ENCODE measurements at places on chromosomes 4 and X.
A peak's percentile ranks its signal among the peaks of the same experiment; 100 is the strongest.

DNA sequence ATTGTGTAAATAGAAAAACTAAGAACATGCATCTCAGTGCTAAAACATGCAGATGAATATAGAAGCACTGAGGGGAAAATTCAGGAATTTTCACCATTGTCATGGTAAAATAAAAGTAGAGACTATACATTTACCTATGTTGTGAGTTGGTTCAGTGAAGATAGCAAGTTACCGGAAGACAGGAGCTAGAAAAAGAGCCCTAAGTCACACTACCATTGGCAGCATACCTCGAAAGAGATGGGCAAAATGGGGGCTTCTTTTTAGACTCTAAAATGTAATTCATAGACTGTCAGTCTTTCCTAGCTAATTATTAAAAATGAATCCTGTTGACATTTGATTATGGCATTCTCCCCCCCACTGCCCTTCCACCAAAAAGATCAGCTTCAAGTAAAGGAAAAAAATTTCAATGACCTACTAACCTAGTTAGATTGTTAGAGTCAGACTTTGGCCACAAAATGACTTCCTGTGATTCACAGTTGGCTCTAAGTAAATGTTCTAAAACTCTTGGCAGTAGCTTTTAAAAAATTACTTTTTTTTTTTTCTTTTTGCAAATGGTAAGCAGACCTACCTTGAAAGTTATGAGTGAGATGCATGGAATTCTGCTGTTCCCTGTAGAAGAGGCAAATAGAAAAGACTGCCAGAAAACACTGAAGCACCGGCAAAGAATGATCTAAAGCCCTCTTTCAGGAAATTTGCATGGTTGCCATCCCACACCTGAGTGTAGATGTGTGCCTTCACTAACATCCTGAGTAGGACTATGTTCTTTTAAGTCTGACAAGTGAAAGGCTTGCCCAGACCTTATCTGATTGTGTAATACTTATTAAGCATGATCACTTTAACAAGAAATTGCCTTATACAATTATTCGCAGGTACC lies 26.4 kb upstream of the ARSJ start:
- peak; percentile 25 for DNase-seq

GRCh38 chr4:37073226-37073840 lies 171.2 kb upstream of the NWD2 start:
- no peak for DNase-seq

- DNase-seq, result no peak
Measured at GRCh38 chrX:24925430-24925829, 90.3 kb downstream of the ARX start.

DNA sequence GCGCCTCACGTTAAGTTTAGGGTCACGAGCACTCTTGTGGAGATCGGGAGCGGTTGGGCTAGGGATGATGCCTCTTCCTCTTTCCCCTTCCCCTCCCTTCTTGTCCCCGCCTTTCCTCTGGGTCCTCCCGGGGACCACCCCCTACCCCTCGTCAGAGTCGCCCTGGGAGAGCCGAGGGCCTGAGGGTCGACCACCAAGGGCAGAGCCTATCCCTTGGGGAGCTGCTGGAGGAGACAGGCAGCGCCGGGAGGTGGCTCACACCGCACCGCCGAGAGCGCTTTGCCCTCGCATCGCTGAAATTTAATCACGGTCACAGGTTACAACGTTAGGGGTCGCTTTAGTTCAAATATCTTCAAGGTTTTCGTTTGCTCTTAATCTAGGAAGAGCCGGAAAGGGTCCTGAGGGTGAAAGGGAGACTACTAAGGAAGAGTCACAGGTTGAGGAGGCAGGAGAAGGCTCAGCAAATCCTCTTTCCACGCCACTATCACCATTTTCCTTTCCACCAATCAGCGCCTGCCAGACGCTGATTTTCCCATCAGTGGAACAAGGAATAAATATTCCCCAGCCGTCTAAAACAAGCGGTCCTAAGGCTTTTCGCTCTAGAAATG lies 528 bp upstream of the SNCA start:
- DNase-seq, result no peak

- no peak for DNase-seq
Measured at GRCh38 chr4:77872723-77873445, 10.3 kb downstream of the MRPL1 start.

DNA sequence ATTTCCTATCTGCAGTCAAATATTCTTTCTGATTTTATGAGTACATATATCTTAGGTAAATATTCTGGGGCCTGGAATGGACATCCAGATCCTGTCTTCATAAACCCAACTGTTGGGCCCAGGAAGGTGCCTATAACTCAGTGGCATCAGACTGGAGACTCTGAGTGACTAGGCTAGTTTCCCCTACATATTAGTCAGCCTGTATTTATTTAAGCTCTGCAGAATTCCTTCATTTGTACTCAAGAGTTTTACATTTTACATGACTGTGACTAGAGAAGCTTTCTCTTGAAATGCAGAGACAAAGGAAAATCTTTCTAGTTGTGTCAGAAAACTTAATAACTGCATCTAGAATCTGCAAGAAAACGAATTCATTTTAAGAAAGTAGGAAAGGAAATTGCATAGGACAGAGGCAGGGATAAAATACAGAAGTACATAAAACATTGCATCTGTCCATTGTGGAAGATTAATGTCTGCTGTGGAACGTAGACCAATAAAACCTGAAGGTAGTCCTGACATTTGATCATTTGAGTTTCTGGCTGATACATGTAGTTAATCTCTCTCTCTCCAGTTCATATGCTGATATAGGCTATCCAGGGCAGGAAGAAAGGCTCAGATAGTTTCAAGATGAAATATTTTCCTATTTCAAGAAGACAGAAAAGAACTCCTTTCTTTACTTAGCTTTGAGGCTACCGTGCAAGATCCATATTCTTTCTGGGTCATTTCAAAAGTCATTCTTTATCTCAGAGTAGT lies 78.2 kb downstream of the OPHN1 start:
- no peak for DNase-seq

GRCh38 chr4:4572821-4573220 lies 31.0 kb upstream of the STX18 start:
- no peak for DNase-seq

DNA sequence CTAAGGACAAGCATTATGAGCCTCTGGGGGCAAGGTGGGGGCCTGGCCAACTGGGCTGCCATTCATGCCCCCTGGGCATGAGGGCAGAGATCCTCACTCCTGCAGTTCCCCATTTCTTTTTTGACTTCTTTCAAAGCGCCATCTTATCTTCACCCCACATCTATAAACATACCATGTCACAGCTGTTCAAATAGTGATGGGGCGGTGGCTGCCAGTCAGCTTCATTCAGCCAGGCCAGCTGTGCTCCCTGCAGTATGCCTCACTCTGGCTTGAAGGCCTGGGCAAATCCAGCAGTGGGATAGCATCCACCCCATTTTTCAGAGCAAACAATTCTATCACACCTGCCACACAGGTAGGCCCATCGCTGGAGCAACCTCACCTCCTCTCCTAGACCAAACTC lies 85.5 kb downstream of the NHSL2 start:
- no peak for DNase-seq

- DNase-seq, result no peak
Measured at GRCh38 chrX:43450355-43450754, 205.7 kb upstream of the MAOA start.

DNA sequence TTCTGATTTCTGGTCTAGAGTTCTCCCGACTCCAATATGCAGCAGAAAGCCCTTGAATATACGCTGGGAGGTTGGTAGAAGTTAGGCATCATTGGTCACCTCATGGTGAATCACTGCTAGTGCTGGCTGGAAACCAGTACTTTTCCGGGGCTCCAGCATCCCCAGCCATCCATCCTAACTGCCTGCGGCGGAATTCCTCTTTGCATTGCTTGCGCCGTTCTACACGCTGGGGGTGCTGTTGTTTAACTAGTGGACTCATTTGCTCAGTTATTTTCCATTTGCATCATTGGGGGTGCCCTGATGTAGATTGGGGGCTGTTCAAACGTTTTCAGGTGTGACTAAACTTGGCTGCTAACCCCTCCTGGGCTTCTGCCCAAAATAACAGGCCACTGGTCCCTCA lies 23.3 kb upstream of the GPR50 start:
- no peak for DNase-seq

DNA sequence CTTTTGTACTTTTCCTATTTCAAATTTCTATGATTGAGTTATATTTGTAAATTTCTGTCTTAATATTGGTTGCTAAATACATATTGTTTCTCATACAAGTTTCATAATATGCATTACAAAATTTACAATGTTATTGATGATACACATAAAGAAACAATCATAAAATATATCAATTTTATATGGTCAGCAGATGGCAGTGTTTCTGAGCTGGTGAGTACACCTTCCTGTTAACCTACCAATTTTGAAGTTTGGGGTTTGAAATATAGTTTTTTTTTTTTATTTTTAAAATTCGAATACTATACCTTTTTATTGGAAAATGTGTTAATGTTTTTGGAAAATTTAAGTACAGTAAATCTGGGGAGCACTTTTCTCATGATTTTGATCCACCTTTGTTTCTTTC lies 1953.1 kb upstream of the ADGRL3 start:
- DNase-seq, result no peak

GRCh38 chr4:8672486-8672885 lies 79.9 kb downstream of the CPZ start:
- DNase-seq, result no peak

GRCh38 chr4:106287353-106287969 lies 28.5 kb downstream of the TBCK start:
- DNase-seq, result no peak

DNA sequence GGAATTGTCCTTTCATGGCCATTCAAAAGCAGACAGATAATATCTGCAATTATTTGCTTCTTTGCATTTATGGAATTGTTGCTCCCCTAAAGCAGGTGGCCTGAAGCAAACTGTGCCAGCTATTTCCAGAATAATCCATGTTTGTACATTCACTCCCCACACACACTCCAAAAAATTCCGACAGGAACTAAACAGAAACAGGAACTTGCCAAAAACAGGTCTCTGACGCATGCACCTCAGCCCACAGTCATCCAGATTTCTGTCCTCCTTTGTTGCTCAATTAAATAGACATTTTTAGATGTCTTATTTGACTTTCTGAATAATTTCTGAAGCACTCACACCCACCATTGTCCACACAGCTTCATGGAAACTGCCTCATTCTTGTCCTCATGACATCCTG lies 71.5 kb upstream of the EDNRA start:
- no peak for DNase-seq

- no peak for DNase-seq
Measured at GRCh38 chr4:145071560-145071959, 26.4 kb downstream of the ANAPC10 start.

- DNase-seq, result no peak
Measured at GRCh38 chr4:39354254-39354552, 12.0 kb downstream of the RFC1 start.

DNA sequence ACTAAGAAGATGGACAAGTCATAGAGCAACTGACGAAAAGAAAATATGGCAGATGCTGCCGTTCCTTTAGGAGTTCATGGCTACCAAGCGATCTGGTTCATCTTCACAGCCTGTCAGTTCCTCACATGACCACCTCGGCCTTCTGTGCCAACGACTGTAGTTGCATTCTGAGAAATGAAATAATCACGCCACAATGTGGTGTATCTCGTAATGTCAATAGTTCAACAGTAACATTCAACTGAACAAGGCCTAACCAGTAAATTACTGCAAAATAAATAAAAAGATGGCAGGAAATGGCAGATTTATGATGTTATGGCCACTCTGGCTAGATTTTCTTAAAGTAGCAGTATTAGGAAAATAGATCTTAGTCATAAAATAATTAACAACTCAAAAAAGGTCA lies 4.4 kb downstream of the GPRIN3 start:
- DNase-seq, result peak; percentile 87

- DNase-seq, result no peak
Measured at GRCh38 chr4:187019896-187020295, 296.2 kb upstream of the FAT1 start.

GRCh38 chr4:40199999-40200874 lies 3.4 kb downstream of the RHOH start:
- DNase-seq, result peak; percentile 79

DNA sequence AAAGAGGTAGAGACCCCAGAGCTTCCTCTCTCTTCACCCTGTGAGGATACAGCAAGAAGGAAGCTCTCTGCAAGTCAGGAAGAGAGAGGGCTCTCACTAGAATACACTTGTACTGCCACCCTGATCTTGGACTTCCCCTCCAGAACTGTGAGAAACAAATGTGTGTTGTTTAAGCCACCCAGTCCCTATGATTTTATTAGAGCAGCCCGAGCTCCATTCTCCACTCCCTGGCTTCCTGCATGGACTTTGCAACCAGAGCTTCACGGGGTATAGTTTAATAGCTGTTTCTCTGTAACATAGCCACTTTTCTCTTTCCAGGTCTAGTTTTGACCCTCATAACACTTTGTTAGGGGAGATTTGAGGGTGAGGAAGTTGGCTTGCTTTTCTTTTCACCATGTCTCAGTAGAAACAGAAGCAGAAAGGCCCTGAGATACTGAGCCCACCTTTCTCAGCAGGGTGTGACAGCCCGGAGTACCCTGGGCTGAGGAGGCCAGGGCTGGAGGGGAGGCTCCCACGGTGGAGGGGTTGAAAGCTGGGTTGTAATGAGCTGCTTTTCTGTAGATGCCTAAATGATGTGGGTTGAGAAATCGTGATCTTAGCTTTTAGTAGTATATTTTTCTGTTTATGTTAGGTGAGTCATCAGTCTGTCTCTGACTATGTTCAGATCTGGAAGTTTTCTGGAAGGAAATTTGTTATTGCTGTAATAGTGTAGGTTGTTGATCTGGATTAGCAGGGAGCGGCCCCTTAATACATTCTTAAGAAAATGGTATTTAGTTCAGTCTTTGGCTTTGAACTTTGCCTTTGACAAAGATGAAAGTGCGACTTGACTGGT lies 118.6 kb downstream of the PTTG2 start:
- DNase-seq, result peak; percentile 27

DNA sequence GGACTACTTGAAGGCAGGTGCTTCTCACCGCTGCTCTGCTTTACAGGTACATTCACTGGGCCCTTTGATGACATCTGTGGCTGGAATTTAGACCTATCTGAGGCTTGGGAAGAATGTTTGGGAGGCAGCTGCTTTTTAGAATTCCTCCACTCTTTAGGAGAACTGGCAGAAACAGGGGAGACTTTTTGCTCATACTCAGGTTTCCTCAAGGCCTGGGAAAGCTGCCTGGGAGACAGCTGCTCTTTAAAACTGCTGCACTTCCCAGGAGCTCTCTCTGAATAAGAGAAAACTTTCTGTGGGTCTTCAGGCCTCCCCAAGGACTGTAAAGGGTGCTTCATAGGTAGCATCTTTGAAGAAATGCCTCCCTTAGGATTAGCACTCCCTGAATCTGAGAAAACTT lies 14.3 kb downstream of the CT47C1 start:
- DNase-seq, result no peak

GRCh38 chrX:96483647-96484160 lies 200.9 kb upstream of the DIAPH2 start:
- no peak for DNase-seq

DNA sequence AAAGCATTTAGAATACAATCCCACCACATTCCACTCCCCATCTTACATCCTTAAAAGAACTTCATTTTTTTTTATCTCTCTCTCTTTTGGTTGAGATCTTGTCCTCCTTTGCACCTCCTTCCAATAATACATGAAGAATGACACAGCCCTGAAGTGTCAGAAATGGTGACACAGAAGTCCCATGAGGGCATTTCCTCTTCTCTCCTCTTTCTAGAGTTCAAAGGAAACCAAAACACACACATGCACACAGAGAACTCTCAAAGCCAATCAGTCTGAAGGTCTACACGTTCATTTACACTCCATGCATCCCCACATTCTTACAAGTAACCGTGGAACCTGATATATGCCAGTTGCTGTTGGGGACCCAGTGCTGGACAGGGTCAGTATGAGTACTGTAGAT lies 450.7 kb downstream of the HNRNPD start:
- DNase-seq, result no peak

- no peak for DNase-seq
Measured at GRCh38 chr4:78155616-78156105, 98.5 kb downstream of the FRAS1 start.
